ENCODE measurements at places on chromosomes 16 and 17. TPM values are rescaled to one million over a fixed set of nuclear protein-coding genes. Genes with fewer than 3 reads are reported as not detected.

The DPEP3 gene
- total RNA-seq: not detected

The TNP2 gene
- total RNA-seq: not detected

The KRTAP2-1 gene
- not detected for total RNA-seq

The NPIPA3 gene
- total RNA-seq: 0.34 TPM

The TMEM92 gene
- 0.15 TPM for total RNA-seq

The ADGRG3 gene
- not detected for total RNA-seq

The TLCD2 gene
- total RNA-seq: 1.0 TPM

The MT1F gene
- total RNA-seq: not detected

The CCL4L2 gene
- not detected for total RNA-seq

The KRT32 gene
- not detected for total RNA-seq

The EFCAB13 gene
- 3.4 TPM for total RNA-seq

The HSPB9 gene
- not detected for total RNA-seq

The G6PC1 gene
- not detected for total RNA-seq

The CTRB2 gene
- not detected for total RNA-seq

The ARHGDIG gene
- not detected for total RNA-seq

The MEIOB gene
- total RNA-seq: not detected

The TPSD1 gene
- total RNA-seq: not detected

The HOXB1 gene
- not detected for total RNA-seq

The MARCHF10 gene
- total RNA-seq: 0.17 TPM

The OMG gene
- not detected for total RNA-seq

The ZACN gene
- not detected for total RNA-seq

The C1QTNF8 gene
- not detected for total RNA-seq

The INO80E gene
- total RNA-seq: 119 TPM

The MYO15A gene
- total RNA-seq: 0.59 TPM

The ORAI3 gene
- total RNA-seq: 36.0 TPM

The ALOX12B gene
- total RNA-seq: not detected

The MSL1 gene
- total RNA-seq: 36.1 TPM

The HSD11B2 gene
- total RNA-seq: not detected

The ABCC12 gene
- total RNA-seq: not detected

The FBXL16 gene
- 0.45 TPM for total RNA-seq

The KRT39 gene
- not detected for total RNA-seq

The DHX8 gene
- 26.9 TPM for total RNA-seq

The PRSS33 gene
- not detected for total RNA-seq

The ZNF747 gene
- 7.3 TPM for total RNA-seq

The CD300H gene
- not detected for total RNA-seq

The DNAAF1 gene
- total RNA-seq: not detected

The NECAB2 gene
- total RNA-seq: 0.30 TPM

The ABCA9 gene
- not detected for total RNA-seq

All from bronchus fibroblast of lung (primary cell).